ENCODE measurements at places on chromosomes 13 and 19.

GRCh38 chr19:35318679-35319448, 10.1 kb upstream of the CD22 start:
- no peak for DNase-seq

GRCh38 chr13:39952249-39953233, 297.1 kb downstream of the COG6 start:
- DNase-seq: no peak

- no peak for DNase-seq
These were observed 54.6 kb downstream of the SPATA13 start for GRCh38 chr13:24215126-24215525.

DNA sequence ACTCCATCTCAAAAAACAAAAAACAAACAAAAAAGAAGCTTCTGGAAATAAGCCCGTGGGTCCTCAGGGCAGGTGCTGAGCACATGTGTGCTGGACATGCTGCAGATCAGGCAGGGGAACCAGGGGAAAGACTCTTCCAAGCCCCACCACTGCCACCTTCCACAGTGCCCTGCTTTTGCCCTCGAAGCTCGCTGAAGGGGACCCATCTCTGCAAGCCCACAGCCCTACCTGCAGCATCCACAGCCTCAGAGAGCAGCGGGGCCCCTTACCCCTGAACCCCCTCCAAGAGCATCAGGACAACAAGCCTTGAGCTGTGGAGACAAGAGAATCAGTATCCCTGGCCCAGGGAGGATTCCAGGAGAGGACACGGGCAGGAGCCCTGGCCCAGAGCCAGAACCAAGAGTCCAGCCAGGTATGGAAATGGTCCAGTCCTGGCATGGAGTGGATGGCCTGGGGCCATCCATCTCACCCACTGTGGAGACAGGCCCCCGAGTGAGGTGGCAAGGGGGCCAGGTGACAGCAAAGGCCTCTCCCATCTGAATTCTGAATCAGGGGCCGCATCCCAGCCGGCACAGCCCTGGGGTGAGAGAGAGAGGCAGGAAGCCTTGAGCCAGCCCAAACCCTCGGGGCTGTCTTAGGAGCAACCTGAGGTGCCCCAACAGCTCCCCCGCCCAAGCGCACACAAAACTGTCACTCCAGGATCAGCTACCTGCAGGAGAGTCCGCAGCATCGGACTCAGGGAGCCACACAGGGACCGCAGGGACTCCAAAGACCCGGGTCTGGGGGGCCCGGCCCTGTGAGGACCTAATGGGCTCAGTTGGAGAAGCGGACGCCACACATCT, 51.8 kb upstream of the TPM4 start:
- no peak for DNase-seq

- DNase-seq: no peak
These were observed 661.5 kb downstream of the FGF9 start for GRCh38 chr13:22332416-22332815.

DNA sequence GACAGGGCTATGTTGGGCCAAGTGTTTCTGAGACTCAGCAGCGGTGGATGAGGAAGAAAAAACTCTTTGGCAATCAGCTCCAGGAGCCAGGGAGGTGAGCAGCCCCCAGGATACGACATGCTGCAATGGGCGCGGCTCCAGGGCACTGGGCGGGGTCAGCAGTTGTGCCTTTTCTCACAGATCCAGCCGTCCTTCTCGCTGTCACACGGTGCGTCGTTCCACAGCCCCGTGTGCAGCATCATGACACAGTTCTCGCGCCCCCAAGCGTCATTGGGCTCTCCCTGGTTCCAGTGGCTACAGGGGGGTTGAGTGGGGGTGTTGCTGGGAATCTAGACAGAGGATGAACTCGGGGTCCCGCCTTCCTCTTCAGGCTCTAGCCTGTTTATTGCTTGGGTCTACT, 2.7 kb downstream of the CLEC4G start:
- no peak for DNase-seq

DNA sequence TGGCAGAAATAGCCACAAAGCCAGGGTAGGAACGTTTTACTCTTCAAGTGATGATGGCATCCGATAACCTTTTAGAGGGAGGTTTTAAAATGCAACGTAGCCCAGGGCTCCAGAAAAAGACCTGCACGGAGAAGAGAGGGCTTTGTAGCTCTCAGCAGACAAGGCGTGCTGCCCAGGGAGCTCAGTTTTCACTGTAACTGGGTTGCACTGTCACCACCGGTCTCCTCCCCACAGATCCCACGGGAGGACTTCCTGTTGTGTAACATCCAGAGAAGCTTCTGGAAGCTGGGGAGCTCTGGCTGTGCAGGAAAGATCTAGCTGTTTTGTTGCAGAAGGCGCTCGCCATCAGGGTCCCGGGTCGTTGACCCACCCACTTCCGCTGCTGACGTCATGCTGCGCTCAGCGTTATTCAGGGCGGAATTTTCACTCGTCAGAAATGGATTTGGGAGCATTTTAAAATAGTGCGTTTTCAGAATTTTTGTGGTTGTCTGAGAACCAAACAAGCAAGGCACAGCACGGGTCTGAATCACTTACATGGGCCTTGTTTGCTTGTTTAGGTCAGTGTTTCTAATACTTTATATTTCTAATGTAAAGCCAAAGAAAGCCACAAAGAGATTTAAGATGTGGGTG, 50.8 kb downstream of the ATP11A start:
- DNase-seq: no peak

DNA sequence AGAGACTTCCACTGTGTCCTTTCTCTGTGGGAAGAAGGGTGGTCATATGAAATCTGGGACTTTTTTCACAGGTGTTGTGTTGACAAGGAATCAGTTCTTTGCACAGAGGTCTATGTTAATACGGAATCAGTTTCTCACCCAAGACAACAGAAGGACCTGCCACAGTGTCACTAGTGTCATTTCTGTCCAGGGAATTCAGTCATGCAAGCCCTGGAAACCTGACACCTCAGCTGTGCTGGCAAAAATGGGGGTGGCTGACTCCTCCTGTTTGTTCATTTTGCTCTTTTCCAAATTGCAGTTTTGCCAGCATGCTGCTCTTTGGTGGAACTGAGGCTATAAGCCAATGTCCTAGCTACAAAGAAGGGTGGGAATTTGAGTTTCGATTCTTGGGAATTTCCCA, 49.8 kb upstream of the ESD start:
- no peak for DNase-seq

- DNase-seq: no peak
These were observed 833.9 kb downstream of the SLITRK1 start for GRCh38 chr13:83048419-83048818.

DNA sequence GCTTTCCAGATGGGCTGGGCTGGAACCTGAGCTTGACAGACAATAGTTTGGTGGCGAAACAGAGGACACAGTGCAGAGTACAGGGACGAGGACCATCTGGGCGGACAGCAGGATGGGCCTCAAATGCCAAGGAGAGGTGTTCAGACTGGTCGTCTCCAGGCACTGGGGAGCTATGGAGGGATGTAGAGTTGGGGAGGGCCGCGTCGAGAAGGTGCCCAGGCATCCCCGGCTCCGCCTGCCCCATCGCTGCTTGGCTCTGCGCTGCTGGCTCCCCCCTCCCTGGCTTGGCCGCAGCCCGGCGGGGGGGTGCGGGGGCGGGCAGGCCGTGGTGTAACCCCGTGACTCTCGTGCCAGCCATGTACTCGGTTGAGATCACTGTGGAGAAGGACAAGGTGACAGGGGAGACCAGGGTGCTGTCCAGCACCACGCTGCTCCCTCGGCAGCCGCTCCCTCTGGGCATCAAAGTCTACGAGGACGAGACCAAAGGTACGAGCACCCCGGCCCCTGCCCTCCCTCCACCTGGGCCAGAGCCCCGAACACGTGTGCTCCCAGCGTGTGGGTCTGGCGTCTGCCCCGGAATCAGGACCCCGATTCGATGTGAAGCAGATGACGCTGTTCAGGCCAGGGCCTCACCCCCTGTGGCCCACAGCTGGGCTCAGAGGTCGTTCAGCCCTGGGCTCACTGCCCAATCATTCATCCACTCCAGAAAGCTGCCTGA, 10.8 kb upstream of the MISP start:
- DNase-seq: no peak

DNA sequence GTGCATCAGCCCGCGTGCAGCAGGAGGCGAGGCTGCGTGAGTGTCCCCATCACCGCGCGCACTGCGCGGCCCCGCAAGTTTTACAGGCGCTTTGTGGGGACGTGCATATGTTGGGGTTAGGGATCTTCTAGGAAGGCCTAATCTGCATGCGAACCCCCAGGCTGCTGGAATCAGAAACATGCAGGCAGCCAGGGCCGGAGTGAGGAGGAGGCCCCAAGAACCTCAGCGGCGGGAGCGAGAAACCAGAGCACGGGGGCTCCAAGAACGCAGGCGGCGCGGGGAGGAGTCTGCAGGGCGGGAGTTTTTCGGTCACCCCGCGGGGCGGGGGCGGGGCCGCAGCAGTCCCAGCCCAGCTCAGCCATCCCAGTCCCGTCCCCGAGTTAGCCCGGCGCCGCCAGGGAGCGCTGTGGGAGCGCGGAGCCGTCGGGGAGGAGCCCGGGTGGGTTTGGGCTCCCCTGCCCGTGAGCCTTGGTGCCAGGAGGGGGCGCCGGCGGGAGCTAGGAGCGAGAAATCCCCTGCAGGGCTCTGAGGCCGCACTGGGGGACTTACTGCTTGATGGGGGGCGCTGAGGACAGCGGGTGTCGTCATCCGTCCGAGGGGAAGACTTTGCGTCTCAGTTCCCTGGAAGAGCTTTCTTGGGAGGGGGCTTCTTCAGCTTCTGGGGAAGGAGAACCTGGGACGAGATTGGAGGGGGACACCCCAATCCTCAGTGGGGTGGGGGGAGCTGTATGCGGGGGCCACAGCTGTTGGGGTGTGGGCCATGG, 933 bp upstream of the NRTN start:
- DNase-seq: peak; percentile 85
